ENCODE measurements at places on chromosomes 2 and 18. TPM values are rescaled to one million over a fixed set of nuclear protein-coding genes. Genes with fewer than 3 reads are reported as not detected.

Gene POTEI
- not detected for total RNA-seq

DNA sequence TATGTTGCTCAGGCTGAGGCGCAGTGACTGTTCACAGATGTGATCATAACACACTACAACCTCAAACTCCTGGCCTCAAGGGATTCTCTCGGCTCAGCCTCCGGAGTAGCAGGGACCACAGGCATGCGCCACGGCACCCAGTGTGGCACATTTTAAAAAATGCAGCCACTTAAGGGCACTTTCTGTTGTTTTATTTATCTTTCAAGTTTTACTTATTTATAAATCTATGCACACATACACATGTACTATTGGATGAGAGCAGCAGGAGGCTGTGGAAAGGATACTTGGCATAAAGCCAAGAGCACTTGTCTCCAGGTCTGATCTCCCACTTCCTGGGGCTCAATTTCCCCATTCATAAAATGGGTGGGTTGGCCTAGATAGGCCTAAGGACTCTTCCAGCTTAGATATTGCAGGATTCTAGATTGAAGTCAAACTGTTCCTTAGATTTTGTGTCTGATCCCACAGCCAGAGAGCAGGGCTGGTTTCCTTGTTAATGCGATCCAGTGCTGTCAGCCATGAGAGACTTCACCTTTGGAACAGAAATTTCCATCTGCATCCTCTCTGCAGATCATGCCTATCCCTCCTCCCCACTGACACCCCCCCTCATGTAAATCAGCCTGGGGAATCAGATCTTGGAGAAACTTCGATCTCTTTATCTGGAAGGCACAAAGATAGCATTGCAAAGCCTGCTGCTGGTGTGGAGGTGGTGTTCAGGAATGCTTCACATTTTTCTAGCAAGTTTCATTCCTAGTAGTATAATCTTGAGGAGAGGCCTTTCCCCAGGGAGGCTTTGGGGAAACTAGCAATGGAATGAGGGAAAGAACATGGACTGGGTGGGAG is 24.7 kb downstream of the PCBP1 start:
- H3K4me3 ChIP-seq: no peak overlapping the region
- no peak for DNase-seq
- H3K4me1 ChIP-seq: peaks cover 42% of the 10 kb centered on the region
- H3K27ac ChIP-seq: peak overlapping the region; percentile 30
- no peaks in the 10 kb centered on the region for H3K36me3 ChIP-seq
- H3K27me3 ChIP-seq: no peaks in the 10 kb centered on the region

Gene UGT1A10
- not detected for total RNA-seq

- no peaks in the 10 kb centered on the region for H3K27me3 ChIP-seq
- no peak overlapping the region for H3K4me3 ChIP-seq
- no peaks in the 10 kb centered on the region for H3K36me3 ChIP-seq
- H3K27ac ChIP-seq: no peak overlapping the region
- no peaks in the 10 kb centered on the region for H3K4me1 ChIP-seq
- no peak for DNase-seq
These were observed 196.5 kb downstream of the SATB2 start for GRCh38 chr2:199261239-199261638.

- no peak overlapping the region for H3K4me3 ChIP-seq
- peaks cover 10% of the 10 kb centered on the region for H3K4me1 ChIP-seq
- no peak for DNase-seq
- no peak overlapping the region for H3K27ac ChIP-seq
- H3K36me3 ChIP-seq: peaks cover 4% of the 10 kb centered on the region
These were observed 21.7 kb downstream of the CLASP1 start for GRCh38 chr2:121627525-121628050.

GRCh38 chr18:46891742-46892214 is 25.5 kb downstream of the PIAS2 start:
- peak overlapping the region; percentile 38 for H3K27ac ChIP-seq
- no peak overlapping the region for H3K4me3 ChIP-seq
- H3K27me3 ChIP-seq: no peaks in the 10 kb centered on the region
- H3K36me3 ChIP-seq: peaks cover 38% of the 10 kb centered on the region
- peak; percentile 22 for DNase-seq

- no peak overlapping the region for H3K4me3 ChIP-seq
- H3K4me1 ChIP-seq: peaks cover 4% of the 10 kb centered on the region
- no peak for DNase-seq
These were observed 78.2 kb downstream of the PTGR3 start for GRCh38 chr18:75130591-75131328.

DNA sequence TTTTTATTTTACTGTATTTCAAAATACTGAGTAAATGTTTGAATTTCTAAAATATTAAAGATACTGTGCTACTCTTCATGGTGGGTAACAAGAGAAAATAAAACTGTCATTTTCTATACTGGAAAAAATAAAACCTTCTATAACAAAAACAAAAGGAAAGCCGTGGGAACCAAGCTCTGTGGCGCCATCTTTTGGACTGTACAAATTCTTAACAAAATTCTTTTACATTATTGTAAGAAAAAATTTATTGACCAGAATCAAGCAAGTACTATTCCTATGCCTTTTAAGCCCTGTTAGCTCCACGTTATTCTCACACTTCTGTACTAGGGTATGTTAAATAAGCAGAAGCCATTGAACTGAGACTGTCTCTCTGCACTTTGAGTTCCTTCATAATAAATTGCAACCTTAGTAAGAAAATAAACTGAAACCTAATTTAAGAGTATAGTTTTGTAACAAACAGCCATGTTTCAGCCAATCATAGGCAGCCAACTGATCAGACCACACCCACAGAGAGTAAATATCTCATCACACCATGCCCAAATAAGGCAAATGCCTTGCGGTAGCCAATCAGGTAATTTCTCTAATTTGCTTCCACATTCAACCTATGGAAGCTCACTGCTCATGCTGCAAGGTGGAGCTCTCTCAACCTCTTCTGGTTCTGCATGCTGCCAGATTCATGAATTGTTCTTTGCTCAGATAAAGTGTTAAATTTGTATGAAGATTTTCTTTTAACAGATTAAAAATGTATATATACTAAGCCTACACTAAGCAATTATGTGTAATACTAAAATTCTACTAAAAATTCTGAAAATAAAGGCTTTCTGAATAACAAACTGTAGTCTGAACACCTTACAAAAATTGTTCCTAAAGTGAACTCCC is 42.2 kb downstream of the HIBCH start:
- H3K27ac ChIP-seq: no peak overlapping the region
- no peaks in the 10 kb centered on the region for H3K27me3 ChIP-seq
- H3K4me3 ChIP-seq: no peak overlapping the region
- no peaks in the 10 kb centered on the region for H3K4me1 ChIP-seq

Gene COL3A1
- not detected for total RNA-seq

- H3K4me3 ChIP-seq: no peak overlapping the region
- no peak overlapping the region for H3K27ac ChIP-seq
- no peaks in the 10 kb centered on the region for H3K36me3 ChIP-seq
- no peaks in the 10 kb centered on the region for H3K27me3 ChIP-seq
These were observed 1110.6 kb upstream of the ACVR2A start for GRCh38 chr2:146734042-146734820.

- H3K27ac ChIP-seq: no peak overlapping the region
- no peaks in the 10 kb centered on the region for H3K36me3 ChIP-seq
- no peak for DNase-seq
- no peaks in the 10 kb centered on the region for H3K4me1 ChIP-seq
These were observed 1066.2 kb downstream of the TDRD15 start for GRCh38 chr2:22189893-22190480.

Gene CENPA
- 36.7 TPM for total RNA-seq

DNA sequence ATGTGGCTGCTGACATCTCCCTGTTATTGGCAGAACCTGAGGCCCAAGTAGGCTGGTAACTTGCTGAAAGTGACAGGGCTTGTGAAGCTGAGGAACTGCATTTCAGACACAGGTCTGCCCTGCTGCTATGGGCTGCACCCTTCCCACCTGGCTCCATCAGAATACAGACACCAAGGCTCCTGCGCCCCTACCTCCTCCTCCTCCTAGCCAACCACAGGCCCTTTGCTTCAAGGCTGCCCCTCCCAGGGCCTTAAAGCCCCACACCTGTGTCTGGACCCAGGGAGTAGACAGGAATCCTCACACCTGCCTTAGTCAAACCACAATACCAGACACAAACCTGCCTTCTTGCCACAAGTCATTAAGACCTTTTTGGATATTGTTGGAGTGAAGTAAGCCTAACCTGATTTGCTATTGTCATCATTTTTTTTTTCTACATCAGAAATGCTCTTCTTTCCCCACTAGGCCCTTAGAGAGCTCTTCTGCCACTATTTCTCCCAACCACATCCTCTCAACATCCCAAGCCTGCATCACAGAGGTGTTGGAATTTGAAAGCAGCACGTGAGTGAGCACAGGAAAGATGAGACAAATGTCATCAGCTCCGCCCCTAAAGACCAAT is 489.7 kb downstream of the EIPR1 start:
- DNase-seq: no peak
- H3K4me1 ChIP-seq: no peaks in the 10 kb centered on the region
- no peak overlapping the region for H3K4me3 ChIP-seq
- no peaks in the 10 kb centered on the region for H3K36me3 ChIP-seq

Gene SP5
- not detected for total RNA-seq

Gene TMEM237
- 18.3 TPM for total RNA-seq

Gene SH2D6
- 1.4 TPM for total RNA-seq

Gene LRRC30
- total RNA-seq: not detected

GRCh38 chr2:159066541-159067156 is 98.2 kb downstream of the TANC1 start:
- H3K27ac ChIP-seq: no peak overlapping the region
- DNase-seq: no peak
- H3K4me1 ChIP-seq: no peaks in the 10 kb centered on the region
- H3K4me3 ChIP-seq: no peak overlapping the region

Gene TMEM17
- total RNA-seq: not detected

- H3K36me3 ChIP-seq: no peaks in the 10 kb centered on the region
- H3K27ac ChIP-seq: no peak overlapping the region
- H3K27me3 ChIP-seq: no peaks in the 10 kb centered on the region
- H3K4me3 ChIP-seq: no peak overlapping the region
These were observed 237.5 kb downstream of the LOXHD1 start for GRCh38 chr18:46419391-46420141.

DNA sequence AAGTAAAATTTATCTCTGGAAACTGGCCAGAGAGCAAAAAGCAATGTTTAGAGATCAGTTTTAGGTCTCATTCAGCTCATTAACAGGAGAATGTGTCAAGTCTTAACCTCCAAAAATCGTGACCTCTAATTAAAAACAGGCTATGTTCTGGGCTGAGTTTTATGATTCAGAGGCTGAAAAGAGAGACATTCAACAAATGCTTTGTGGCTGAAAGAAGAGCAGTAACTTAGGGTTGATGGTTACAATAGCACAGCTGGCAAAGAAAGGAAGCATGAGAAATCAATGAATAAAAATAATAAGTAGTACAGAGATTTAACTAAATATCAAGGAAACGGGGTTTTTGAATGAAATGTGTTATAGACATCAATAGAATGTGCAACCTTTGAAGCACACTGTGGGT is 13.1 kb downstream of the TGIF1 start:
- H3K27me3 ChIP-seq: no peaks in the 10 kb centered on the region
- DNase-seq: no peak
- H3K4me3 ChIP-seq: no peak overlapping the region
- no peak overlapping the region for H3K27ac ChIP-seq
- peaks cover 48% of the 10 kb centered on the region for H3K4me1 ChIP-seq

- H3K27me3 ChIP-seq: no peaks in the 10 kb centered on the region
- no peak overlapping the region for H3K4me3 ChIP-seq
- H3K4me1 ChIP-seq: no peaks in the 10 kb centered on the region
- no peak for DNase-seq
These were observed 254.3 kb downstream of the ACKR3 start for GRCh38 chr2:236823963-236824362.

- H3K36me3 ChIP-seq: peaks cover 61% of the 10 kb centered on the region
- H3K4me1 ChIP-seq: peaks cover 41% of the 10 kb centered on the region
- no peaks in the 10 kb centered on the region for H3K27me3 ChIP-seq
- H3K4me3 ChIP-seq: no peak overlapping the region
- H3K27ac ChIP-seq: no peak overlapping the region
These were observed 148.8 kb upstream of the PGAP1 start for GRCh38 chr2:197075281-197075680.

Gene GBX2
- total RNA-seq: not detected
